CD4-positive, alpha-beta T cell treated with Interleukin-21 for 1 hour (primary cell): ENCODE measurements at places on chromosomes 1 and 21.

- DNase-seq = no peak
These were observed 60.5 kb downstream of the TOR1AIP2 start for GRCh38 chr1:179817056-179817455.

DNA sequence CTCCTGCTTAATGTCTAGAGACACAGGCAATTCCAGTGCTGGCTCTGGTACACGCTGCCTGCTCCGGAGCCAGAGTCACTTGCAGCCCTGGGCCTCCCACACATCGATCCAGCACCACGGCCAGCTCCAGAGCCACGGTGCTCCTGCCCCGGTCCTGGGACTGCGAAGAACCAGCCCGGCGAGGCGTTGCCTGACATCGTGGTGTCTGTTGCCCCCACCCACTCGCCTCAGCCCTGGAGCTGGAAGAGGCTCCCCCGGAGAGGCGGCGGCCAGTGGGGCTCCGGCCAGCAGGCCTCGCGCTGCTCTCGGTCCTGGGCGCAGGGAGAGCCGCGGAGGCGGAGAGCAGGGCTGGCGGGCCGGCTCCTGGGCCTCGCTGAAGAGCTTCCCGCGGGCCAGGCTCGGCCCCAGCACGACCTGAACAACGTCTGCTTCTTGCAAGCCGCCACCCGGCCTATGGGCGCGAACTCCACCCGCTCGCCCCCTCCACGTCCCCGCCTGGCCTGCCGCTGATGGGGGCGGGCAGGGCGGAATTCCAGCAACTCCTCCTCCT, 364.8 kb downstream of the CEP170 start:
- DNase-seq = no peak

GRCh38 chr1:245458234-245458633, 303.4 kb downstream of the KIF26B start:
- no peak for DNase-seq

- no peak for DNase-seq
These were observed 28.8 kb upstream of the ZBTB18 start for GRCh38 chr1:244022311-244022710.

DNA sequence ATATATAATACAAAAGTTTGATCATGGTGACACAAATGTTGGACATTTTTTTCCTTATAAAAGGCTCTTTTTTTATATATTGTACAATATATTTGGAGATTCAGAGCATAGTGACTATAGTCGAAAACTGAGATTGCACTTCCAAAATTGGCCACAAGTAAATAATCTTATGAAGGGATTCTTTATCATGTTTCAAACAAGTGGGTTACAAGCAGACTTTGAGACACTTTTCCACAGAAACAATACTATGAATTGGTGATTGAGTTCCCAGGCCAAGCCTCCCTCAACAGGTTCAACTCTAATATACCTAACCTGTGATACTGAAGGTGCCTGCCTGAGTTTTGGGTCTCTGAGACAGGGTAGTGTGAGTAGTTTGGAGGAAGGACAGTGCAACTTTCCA, 13.8 kb downstream of the LEPR start:
- no peak for DNase-seq

DNA sequence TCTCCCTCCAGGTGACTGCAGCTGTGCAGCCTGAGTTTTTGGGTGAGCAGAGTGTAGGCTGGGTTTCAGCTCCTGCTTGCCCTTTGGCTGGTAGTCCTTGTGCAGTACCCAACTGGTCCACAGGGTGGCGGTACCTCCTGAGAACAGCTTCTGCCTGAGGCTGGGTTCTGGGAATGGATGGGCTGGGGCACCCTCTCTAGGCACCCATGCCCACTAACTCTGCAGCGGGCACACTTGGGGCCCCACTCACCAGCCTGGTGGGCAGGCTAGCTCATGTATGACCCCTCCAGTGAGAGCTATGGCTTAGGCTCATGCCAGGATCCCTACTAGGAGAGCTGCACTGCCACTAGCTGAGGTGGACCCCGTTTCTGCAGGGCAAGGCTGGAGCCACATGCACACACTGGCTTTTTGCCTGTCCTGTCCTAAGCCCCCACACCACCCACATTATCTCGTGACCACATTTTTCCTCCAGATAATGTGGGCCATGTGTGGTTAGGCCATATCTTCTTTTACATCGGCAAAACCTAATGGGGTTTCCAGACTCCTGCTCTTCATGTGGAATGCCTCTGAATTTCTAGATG, 15.5 kb upstream of the GSTM4 start:
- peak; percentile 87 for DNase-seq

- no peak for DNase-seq
These were observed 712 bp downstream of the RAB13 start for GRCh38 chr1:153985341-153985912.

DNA sequence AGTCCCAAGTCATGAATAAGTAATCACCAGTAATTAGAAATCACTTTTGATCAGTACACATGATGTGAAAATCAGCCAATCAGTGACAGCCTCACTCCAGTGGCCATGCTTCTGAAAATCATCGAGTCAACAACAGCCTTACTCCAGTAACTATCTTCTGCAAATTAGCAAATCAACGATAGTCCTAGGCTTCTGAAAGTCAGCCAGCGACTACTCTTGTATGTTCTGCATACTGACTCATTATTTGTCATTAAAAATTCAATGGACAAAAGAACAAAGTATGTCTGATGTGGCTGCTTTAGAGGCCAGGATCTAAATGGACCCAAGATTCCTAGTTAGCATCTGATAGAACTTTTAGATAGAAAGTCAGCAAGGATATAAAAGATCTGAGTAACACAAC, 102.5 kb downstream of the GPR52 start:
- no peak for DNase-seq

GRCh38 chr1:89844241-89844807, 23.5 kb downstream of the LRRC8D start:
- DNase-seq = peak; percentile 36

DNA sequence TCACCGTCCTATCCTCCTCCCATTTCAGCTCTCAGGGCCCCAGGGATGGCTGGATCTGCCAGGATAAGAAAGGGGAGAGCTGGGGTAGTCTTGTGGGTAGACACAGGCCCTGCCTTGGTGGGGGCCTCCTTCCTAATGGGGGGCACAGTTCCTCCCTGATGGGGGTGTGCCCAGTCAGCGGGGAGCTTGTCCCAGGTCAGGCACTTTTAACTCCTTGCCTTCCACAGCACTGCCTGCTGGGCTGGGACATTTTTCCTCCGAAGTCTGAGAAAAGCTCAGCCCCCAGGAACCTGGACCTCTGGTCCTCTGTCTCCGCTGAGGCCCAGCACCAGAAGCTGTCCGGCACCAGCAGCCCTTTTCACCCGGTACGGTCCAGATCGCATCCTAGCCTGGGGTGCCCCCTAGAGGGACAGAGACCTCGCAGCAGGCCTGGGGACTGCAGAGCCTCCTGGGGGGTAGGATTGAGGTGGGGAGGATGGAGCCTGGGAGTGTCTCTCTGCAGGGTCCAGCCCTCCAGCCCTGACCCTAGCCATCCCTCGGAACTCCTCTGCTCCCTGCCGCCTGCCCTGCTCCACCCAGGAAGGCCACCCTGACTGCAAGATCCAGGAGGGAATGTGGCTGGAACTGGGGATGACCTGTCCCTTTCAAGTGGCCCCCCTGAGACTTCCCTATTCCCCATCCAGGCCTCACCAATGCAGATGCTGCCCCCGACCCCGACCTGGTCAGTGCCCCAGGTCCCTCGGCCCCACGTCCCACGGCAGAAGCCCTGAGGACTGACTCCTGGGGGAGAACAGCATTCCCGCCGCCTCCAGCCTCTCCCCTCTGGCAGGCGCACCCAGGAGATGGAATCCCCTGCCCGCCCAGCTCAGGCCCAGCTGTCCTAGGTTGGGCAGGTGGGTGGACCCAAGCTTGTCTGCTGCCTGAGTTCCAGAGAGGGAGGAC, 12.0 kb downstream of the MIIP start:
- peak; percentile 37 for DNase-seq

DNA sequence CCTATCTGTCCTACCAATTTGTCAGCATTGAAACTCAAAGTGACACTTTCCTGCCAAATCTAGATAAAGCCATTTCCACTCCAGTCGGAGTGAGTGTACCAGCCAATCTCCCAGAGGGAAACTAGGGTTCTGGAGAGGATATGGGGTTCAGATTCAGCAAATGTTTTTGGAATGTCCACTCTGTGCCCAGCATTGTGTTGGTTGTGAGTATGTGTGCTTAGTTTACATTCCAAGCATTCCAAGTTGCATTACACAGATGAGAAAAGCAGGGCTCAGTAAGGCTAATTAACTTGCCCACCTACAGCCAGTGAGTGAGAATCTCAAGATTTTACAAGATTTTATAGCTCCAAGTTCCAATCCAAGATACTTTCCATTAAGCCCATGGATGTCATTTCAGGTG, 26.4 kb upstream of the RGS16 start:
- no peak for DNase-seq

DNA sequence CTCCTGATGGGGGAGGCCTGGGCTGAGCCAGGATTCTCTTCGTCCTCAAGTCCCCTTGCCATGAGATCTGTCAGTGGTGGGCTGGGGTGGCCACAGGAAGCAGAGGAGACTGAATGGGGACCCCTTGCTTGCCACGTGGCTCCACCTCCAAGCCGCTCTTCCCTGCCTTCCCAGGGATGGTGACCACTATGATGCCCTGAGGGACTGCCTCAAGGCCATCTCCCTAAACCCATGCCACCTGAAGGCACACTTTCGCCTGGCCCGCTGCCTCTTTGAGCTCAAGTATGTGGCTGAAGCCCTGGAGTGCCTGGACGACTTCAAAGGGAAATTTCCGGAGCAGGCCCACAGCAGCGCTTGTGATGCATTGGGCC, 20.9 kb upstream of the TMEM222 start:
- DNase-seq = no peak

DNA sequence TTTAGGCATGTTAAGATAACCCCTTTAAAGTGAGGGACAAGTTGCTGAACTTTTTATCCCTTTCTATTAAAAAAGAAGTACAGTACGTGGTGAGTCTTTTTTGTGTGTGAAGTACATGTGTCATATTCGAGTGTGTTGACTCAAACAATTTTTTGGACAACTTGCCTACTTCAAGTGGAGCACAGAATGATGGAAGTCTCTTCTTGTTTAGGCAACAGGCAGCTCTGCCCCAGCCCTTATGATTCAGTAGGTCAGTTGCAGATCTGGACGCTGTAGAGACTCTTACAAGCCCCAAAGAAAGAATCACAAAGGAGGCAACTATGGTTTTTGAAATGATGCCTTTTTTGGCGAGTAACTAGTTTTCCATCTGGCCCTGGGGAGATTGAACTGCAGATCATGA, 14.4 kb upstream of the ZFP69B start:
- DNase-seq = no peak

GRCh38 chr1:239893127-239893731, 198.5 kb upstream of the FMN2 start:
- DNase-seq = no peak

GRCh38 chr1:224042557-224043118, 71.3 kb upstream of the FBXO28 start:
- no peak for DNase-seq

DNA sequence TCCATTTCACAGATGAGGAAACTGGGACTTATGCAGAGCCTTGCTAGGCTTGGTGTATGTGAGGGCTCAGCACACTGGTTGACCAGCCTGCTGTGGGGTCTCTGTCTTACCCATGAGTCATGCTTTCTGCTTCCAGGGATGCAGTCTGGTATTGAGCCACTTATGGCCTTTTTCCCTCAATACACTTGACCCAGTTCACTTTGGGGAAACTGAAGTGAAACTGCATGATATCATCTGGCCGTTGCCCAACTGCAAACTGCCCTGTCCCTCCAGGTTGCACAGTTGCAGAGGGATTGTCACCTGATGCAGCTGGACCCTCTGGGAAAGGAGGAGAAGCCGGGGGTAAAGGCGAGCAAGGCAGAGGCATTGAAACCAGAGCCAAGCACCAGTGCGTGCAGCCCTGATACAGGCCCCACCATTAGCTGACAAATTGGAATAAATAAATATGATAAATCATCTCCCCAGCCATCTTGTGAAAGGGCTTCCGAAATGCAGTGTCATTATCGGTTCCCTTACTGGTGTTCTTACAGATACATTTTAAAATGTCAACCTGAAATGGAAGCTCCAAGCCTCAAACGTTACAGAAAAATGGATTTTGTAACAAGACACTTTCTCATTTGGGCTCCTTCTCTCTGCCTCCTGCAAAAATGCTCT, 39.3 kb upstream of the DUSP10 start:
- DNase-seq = no peak

- no peak for DNase-seq
These were observed 211.1 kb downstream of the CAMTA1 start for GRCh38 chr1:6996371-6996770.

- no peak for DNase-seq
These were observed 190.9 kb upstream of the ADGRL4 start for GRCh38 chr1:79197421-79197820.

DNA sequence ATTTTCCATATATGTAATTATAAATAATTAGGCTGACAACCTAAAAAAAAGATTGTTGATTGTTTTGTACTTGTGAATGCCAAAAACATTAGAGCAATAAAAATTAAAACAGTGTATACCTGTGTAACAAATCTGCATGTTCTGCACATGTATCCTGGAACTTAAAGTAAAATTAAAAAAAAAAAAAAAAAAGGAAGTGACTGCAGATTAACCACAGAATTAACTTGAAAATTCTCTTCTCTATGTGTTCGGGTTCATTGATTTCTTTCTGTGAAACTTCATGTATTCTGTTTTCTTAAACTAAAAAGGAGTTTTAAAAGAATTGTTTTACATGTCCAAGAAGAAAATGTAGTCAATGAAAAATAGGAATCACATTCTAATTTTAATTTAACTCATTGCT, 95.7 kb downstream of the FASLG start:
- no peak for DNase-seq

- DNase-seq = no peak
These were observed 13.7 kb downstream of the MRAP start for GRCh38 chr21:32312326-32312725.

DNA sequence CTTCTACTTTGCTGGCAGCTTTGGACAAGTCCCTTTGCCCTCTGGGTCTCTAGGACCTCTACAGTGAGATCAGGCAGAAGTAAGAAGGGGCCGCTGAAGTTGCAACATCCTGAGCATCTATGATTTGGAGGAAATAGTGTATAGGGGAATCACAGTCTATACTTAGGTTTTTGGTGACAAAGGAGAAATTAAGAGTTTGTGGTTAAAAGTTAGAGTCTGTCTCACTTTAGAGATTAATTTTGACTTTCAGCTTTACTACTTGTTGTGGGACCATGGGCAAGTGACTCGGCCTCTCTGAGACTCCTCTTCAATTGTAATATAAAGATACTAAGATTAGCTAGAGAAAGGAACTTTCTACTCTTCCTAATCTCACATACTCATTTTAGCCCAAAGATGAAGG, 33.1 kb upstream of the LMX1A start:
- DNase-seq = no peak

DNA sequence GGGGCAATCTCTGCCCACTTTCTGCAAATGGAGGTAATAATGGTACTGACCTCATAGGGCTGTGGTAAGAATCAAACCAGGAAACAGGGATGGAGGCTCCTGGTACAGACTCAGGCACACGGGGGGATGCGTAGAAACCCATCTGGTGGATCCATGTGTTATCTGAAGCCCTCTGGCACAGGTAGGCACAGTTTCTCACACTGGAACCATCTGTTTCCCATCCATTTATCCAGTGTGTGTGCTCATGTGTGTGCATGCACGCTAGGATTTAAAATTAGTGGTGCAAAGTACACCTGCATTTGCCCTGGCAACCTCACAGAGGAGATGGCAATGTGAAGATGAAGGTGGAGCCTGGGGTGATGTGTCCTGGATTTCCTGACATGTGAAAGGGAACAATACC, 103.3 kb downstream of the RAVER2 start:
- DNase-seq = no peak

- peak; percentile 55 for DNase-seq
These were observed 2.3 kb downstream of the LYPLA2 start for GRCh38 chr1:23793018-23793781.

- peak; percentile 84 for DNase-seq
These were observed 12.7 kb downstream of the TFF2 start for GRCh38 chr21:42337830-42338728.

- no peak for DNase-seq
These were observed 175.7 kb downstream of the FASLG start for GRCh38 chr1:172834609-172835008.
